Activated T-helper 9 cell treated with anti-CD3 and anti-CD28 coated beads, Interleukin-2, amount 50 U/mL, for 16 hours (primary cell): ENCODE measurements at places on chromosomes 12 and 14.

DNA sequence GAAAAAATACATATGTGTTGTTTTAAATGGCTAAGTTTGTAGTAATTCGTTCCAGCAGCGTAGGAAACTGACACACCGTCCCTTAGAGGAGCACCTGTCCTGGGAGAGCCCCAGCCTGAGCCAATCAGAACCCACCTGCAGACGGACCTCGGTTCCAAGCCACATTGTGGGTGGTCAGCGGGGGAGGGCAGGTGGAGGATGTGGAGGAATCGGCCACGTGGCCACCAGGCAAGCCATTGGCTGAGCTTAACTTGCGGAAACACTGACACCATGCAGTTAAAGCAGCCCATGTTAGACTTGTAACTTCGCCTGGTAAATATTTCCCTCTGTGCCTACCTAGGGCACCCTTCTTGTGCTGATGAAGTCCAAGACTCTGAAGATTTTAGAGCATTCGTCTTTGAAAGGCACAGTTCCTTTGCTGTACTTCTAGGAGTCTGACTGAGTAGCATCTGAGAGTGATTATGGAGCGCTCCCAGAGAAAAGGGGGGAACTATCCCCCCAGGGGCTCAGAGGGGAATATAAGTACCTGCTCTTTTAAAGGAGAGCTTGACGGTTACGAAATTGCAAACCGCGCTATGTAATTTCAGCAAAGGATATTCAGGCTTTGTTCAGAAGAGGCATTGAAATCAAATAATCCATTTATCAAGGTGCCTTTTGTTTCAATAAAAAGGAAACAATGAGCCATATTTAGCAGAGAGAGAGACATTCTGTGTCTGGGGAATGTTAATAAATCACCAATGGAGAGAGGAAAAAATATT is 135.7 kb downstream of the TMEM132C start:
- no peak for DNase-seq

GRCh38 chr14:90419200-90419599 is 22.4 kb downstream of the CALM1 start:
- no peak for DNase-seq

DNA sequence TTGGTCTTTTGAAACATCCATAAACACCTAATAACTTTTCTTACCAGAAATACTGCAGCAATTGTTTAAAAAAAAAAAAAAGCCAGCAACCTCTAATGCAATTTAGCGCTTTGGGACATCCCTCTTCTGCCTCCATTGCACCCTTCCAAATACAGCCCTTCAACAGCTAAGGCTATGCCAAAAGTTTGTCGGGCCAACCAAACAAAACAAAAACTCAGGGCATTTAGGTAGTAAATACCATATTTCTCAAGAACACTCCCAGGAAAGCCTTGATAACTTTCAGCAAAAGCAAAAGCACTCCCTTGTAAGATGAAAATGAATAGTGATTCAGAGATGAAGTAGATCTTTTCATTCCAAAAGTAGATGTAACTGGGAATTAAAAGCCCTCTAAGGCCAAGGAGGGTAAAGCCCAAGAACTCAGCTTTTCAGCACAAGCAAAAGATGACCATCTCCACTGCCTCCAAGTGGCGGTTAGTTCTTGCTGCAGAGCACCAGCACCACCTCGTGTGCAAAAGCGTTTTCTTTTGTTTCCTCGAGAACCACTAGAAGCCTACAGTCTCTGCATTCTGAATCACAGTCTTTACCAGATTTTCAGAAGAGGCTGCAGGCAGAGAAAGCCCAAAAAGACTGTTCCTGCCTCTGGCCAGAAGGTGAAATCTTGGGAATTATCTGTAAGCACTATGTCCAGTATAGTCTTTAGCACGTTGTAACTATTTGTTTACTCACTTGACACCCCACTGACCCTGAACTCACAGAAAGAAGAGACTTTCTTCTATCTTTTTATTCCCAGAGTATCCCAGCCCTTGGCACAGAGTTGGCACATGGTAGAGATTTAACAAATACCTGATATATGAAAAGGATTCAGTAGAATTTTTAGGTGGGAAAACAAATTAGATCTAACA is 53.1 kb downstream of the SIX6 start:
- DNase-seq: no peak

DNA sequence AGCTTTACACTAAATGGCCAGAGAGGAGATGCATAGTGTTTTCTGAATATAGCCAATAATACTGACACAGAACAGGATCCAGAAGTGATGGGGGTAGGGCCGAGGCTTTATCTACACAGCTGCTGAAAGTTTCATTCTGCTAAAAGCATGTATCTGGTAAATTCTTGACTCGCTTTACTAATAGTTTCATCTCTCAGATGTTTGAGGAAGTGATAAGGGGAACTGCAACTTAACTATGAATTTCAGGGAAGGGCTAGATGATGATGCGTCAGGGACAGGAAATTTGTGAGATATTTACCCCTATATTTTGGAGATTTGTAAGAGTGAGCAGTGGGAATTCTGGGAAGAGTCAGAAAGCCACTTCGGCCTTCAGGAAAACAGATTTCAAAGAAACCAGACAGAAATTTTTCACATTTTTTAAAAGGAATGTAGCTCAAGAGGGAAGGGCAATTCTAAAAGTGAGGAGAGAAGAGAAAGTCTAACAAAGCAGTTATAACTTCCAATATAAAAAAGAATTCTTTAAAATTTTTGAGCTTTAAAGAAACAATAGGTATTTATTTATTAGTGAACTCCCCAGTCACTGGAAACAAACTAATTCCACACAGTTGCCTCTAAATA is 243.1 kb downstream of the BCAT1 start:
- no peak for DNase-seq

DNA sequence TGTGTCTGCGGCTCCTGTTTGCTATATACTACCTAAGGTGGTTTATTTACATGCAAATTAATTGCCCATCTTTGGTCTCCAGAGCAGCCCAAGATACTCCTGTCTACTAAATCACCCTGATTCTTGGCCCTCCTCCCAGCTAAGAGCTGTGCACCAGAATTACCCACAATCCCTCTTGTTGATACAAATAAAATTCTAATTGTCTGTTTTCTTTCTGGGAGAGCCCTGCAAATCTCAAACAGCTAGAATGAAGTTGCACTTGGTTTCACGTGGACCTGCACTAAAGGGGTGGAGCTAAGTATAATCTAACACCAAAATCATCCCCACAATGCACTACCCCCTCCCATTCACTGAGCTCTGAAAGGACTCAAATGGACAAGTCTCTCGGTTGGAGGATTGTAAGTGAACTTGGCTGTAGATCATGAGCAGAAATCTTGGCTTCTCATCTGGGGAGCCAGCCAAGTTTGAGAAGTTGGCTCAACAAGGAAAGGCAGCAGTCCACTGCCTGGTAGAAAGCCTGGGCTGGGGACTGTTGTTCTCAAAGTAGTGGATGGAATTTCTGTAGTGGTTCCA is 6.6 kb downstream of the MAX start:
- no peak for DNase-seq
